ENCODE measurements at places on chromosomes 1 and 21. TPM values are rescaled to one million over a fixed set of nuclear protein-coding genes. Genes with fewer than 3 reads are reported as not detected.

DNA sequence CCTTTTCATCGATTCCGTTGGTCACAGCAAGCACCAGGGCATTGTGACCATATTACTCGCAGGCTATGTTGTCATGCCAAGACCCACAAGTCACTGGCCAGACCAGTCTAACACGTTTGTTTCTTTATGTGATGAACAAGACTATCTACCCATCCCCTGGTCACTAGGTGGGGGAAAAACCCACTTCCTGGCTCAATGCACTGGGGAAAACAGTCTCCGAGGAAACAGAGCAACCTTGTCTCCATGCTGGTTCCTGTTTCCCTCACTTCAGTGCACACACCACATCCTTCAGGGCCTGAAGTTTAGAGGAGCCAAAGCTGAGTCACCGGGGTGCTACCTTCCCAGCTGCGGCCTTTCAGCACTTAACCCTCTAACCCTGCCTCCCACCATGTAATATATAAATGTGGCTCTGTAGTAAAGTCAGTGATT is 20.9 kb downstream of the ERICH3 start:
- no peak for DNase-seq

GRCh38 chr1:162193815-162194214 is 124.3 kb downstream of the NOS1AP start:
- DNase-seq, result no peak

GRCh38 chr1:152855661-152856060 is 4.1 kb upstream of the LCE7A start:
- DNase-seq, result no peak

HMGCS2 gene
- 2.2 TPM for total RNA-seq

GRCh38 chr1:211750599-211750998 is 75.2 kb upstream of the NEK2 start:
- no peak for DNase-seq

Measured in gastrocnemius medialis (tissue), 4 donors.